ENCODE measurements at places on chromosomes 6 and 20. TPM values are rescaled to one million over a fixed set of nuclear protein-coding genes. Genes with fewer than 3 reads are reported as not detected.

Gene UBE2C
- 133 TPM for total RNA-seq

- peak; percentile 20 for DNase-seq
Observed at GRCh38 chr6:30169658-30170614, 6.6 kb downstream of the TRIM15 start.

DNA sequence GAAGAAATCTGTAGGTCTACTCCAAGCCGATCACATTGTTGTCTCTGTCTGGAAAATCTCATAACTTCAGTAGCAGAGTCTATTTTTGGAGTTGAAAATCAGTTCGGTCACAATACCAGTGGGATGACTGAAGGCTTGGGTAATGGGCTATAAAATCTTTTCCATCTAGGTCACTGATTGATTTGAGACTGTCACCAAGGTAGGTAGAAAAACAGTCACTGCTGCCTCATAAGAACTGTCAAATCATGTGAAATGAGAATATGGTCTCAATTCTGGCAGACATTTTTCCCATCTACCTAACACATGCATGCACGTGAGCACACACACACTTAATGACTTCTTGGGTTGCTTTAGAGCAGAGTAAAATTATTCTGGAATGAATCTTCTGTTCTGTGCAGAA, 1162.8 kb upstream of the CITED2 start:
- no peak for DNase-seq

- DNase-seq = peak; percentile 45
Observed at GRCh38 chr6:134640975-134641429, 308.9 kb downstream of the ALDH8A1 start.

Gene GTSF1L
- 0.97 TPM for total RNA-seq
